Bronchus fibroblast of lung (primary cell): ENCODE measurements at places on chromosomes 6 and 20. TPM values are rescaled to one million over a fixed set of nuclear protein-coding genes. Genes with fewer than 3 reads are reported as not detected.

Gene PCNA
- 257 and 279 TPM in 2 replicates for total RNA-seq

Gene PRR18
- total RNA-seq: not detected in 2 replicates

Gene TMEM244
- not detected in 2 replicates for total RNA-seq

Gene TFAP2D
- total RNA-seq: not detected in 2 replicates

Gene COL21A1
- total RNA-seq: 0.15 and 0.34 TPM in 2 replicates

Gene BNIP5
- total RNA-seq: not detected in 2 replicates

Gene FAM162B
- total RNA-seq: 14.7 and 19.8 TPM in 2 replicates

Gene OGFRL1
- 5.4 and 7.2 TPM in 2 replicates for total RNA-seq

Gene CNBD2
- total RNA-seq: 1.0 and 2.1 TPM in 2 replicates

Gene C20orf204
- total RNA-seq: 0.15 TPM in 1 of 2 replicates, not detected in the other

Gene CD24
- total RNA-seq: 0.17 and 0.59 TPM in 2 replicates

Gene GCNT2
- 0.15 and 0.17 TPM in 2 replicates for total RNA-seq

Gene POU5F1
- total RNA-seq: not detected in 2 replicates

Gene NKAIN4
- total RNA-seq: not detected in 2 replicates

Gene ACTR5
- 6.2 and 7.7 TPM in 2 replicates for total RNA-seq

Gene CENPW
- 18.7 and 23.5 TPM in 2 replicates for total RNA-seq

Gene VSTM2L
- 1.5 and 3.0 TPM in 2 replicates for total RNA-seq

Gene RBPJL
- not detected in 2 replicates for total RNA-seq

Gene SLC24A3
- total RNA-seq: under 0.01 TPM in 1 of 2 replicates, not detected in the other

Gene IL17F
- not detected in 2 replicates for total RNA-seq

Gene DZANK1
- total RNA-seq: 0.50 and 1.0 TPM in 2 replicates

Gene FAM83D
- total RNA-seq: 39.5 and 40.1 TPM in 2 replicates

Gene C6orf15
- total RNA-seq: not detected in 2 replicates

Gene ADGRG6
- total RNA-seq: 6.8 and 7.9 TPM in 2 replicates

Gene DST
- 63.4 and 63.9 TPM in 2 replicates for total RNA-seq

Gene MAS1L
- total RNA-seq: not detected in 2 replicates

Gene HLA-DRA
- total RNA-seq: not detected in 2 replicates

Gene EDN3
- not detected in 2 replicates for total RNA-seq

Gene ABT1
- 14.1 and 14.3 TPM in 2 replicates for total RNA-seq

Gene TBXT
- not detected in 2 replicates for total RNA-seq

Gene KCNK5
- under 0.01 and 0.15 TPM in 2 replicates for total RNA-seq

Gene MUCL3
- total RNA-seq: not detected in 2 replicates

Gene GGTLC1
- total RNA-seq: not detected in 2 replicates

Gene PBOV1
- total RNA-seq: not detected in 2 replicates

Gene VNN1
- total RNA-seq: under 0.01 TPM in 1 of 2 replicates, not detected in the other

Gene HLA-G
- total RNA-seq: not detected in 2 replicates
